ENCODE measurements at places on chromosomes 2 and 18. TPM values are rescaled to one million over a fixed set of nuclear protein-coding genes. Genes with fewer than 3 reads are reported as not detected.

- H3K4me3 ChIP-seq, result no peak overlapping the region
- no peaks in the 10 kb centered on the region for H3K36me3 ChIP-seq
- no peak for DNase-seq
- H3K27ac ChIP-seq, result no peak overlapping the region
- no peaks in the 10 kb centered on the region for H3K4me1 ChIP-seq
- H3K27me3 ChIP-seq, result no peaks in the 10 kb centered on the region
These were observed 576.0 kb downstream of the LRP1B start for GRCh38 chr2:141554810-141555209.

DNA sequence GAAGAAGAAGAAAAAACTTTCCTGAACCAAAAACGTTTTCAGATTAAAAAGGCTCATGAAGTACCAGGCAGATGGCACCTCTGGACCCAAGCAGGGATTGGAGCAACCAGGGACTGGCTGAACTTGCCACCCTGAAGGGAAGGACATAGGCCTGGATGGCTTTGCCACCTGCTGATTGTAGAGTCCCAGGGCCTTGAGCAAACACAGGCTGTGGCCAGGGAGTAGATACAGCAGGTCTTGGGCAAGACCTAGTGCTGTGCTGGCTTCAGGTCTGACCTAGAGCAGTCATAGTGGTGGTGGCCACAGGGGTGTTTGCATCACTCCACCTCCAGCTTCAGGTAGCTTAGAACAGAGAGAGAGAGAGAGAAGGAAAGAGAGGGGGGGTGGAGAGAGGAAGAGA is 231.5 kb upstream of the FBXO11 start:
- H3K27ac ChIP-seq, result no peak overlapping the region
- H3K36me3 ChIP-seq, result no peaks in the 10 kb centered on the region
- H3K4me3 ChIP-seq, result no peak overlapping the region
- no peaks in the 10 kb centered on the region for H3K4me1 ChIP-seq

DNA sequence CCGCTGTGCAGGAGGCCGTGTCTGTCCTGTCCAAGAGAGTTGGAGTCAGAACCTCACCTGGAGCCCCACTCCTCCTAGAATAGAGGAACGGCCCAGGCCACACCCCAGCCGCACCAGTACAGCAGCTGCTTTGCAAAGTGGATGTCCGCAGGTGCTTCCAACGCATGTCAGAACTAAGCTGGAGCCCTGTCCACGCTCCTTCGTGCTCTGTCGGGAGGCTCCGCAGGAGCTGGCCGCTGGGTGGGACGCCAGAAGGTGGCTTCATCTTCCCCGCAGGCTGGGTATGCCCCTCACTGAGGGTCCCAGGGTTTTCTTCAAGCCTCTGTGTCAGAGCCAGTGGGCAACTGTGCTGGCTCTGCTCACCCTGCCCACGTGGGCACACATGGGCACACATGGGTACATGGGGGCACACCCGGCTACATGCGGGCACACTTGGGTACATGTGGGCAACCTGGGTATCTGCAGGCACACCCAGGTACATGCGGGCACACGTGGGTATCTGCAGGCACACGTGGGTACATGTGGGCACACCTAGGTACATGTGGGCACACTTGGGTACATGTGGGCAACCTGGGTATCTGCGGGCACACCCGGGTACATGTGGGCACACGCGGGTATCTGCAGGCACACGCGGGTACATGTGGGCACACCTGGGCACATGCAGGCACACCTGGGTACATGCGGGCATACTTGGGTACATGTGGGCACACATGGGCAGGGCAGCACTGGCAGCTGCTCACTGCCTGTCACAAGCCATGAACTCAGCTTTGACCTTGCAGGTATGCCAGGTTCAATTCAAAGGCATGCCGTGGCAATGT is 67.1 kb upstream of the CTDP1 start:
- DNase-seq, result no peak
- H3K36me3 ChIP-seq, result no peaks in the 10 kb centered on the region
- no peaks in the 10 kb centered on the region for H3K4me1 ChIP-seq
- no peaks in the 10 kb centered on the region for H3K27me3 ChIP-seq

- no peak overlapping the region for H3K27ac ChIP-seq
- no peaks in the 10 kb centered on the region for H3K36me3 ChIP-seq
- H3K4me1 ChIP-seq, result no peaks in the 10 kb centered on the region
These were observed 328.3 kb downstream of the LRATD1 start for GRCh38 chr2:14960686-14961324.

- no peaks in the 10 kb centered on the region for H3K36me3 ChIP-seq
- H3K27me3 ChIP-seq, result no peaks in the 10 kb centered on the region
- no peak overlapping the region for H3K27ac ChIP-seq
- peaks cover 10% of the 10 kb centered on the region for H3K4me1 ChIP-seq
These were observed 138.3 kb upstream of the CYP1B1 start for GRCh38 chr2:38214209-38214717.

DNA sequence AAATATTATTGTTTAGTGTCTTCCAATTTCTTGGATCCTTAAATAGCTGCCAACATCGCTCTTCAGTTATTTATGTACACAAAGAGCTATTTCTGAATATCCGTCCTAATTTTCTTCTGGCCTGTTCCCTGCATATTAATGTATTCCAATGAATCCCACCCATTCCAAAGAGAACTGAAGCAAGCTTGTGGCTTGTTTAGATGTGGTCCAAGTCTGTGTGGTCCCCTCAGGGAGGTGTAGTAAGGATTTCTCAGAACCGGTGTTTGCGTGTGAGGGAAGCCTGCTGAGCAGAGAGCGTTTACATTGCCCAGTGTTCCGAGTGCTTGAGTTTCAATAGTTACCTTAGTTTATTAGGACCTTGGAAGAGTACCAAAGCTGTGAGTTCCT is 25.1 kb upstream of the IL1R1 start:
- H3K4me1 ChIP-seq, result no peaks in the 10 kb centered on the region
- H3K4me3 ChIP-seq, result no peak overlapping the region
- no peak for DNase-seq
- H3K27ac ChIP-seq, result no peak overlapping the region
- no peaks in the 10 kb centered on the region for H3K27me3 ChIP-seq

- no peaks in the 10 kb centered on the region for H3K36me3 ChIP-seq
- no peaks in the 10 kb centered on the region for H3K4me1 ChIP-seq
- no peak overlapping the region for H3K27ac ChIP-seq
- no peak for DNase-seq
These were observed 11.3 kb downstream of the BOK start for GRCh38 chr2:241569831-241570281.

DNA sequence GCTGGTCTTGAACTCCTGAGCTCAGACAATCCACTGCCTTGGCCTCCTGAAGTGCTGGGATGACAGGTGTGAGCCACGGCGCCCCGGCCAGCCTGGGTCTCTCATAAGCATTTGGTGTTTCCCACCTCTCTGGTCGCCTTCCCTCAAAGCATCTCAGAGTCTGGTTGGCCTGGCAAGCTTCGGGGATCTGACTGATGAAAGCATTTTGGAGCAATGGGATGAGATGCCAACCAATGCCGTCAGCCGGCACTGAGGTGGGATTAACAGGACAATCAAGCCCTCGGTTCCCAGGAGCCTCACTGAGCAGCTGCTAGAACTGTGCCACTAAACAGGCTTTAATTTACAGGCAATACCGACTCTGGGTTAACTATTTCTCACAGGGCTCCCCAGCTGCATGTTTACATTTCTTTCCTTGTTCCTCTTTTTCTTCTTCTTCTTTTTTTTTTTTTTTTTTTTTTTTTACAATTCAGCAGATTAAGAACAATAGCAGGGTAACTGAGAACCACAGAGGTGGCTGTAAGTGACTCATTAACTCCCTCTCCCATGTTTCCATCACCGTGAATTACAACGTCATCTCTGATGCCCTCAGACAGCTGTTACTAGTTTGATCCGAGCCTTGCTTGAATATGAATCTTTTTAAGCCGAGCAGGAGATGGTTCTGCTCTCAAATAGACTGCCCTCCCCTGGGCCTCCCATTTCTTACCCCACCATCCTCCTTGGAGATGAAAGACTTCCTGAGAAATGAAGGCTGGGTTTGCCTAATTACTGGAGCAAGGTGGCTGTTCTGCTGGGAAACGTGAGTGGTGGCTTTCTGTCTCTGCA is 37.9 kb downstream of the ODC1 start:
- H3K4me3 ChIP-seq, result no peak overlapping the region
- peaks cover 4% of the 10 kb centered on the region for H3K36me3 ChIP-seq
- H3K27me3 ChIP-seq, result no peaks in the 10 kb centered on the region
- H3K27ac ChIP-seq, result no peak overlapping the region
- no peak for DNase-seq
- peaks cover 34% of the 10 kb centered on the region for H3K4me1 ChIP-seq

- no peaks in the 10 kb centered on the region for H3K36me3 ChIP-seq
- no peak for DNase-seq
- no peak overlapping the region for H3K4me3 ChIP-seq
- H3K27ac ChIP-seq, result peak overlapping the region; percentile 35
These were observed 13.0 kb upstream of the KIF1A start for GRCh38 chr2:240832921-240833494.

DNA sequence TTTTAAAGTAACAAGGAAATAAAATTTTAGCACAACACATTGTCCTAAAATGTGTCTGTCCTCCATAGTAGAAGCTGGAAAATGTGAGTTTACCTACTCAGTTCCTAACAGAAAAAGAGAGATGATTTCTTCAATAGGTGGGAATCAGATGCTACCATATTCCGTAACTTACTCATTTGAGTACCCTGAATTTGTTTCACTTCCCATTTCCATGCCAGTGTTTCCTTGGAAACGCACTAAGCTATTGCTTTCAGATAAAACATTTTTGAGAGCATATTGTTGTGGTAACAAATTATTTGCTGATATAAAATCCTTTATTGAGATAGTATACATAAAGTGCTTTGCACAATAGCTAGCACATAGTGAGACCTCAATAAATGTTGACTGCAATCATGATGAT is 137.5 kb upstream of the BARD1 start:
- no peaks in the 10 kb centered on the region for H3K27me3 ChIP-seq
- H3K27ac ChIP-seq, result no peak overlapping the region
- no peak for DNase-seq

- no peaks in the 10 kb centered on the region for H3K27me3 ChIP-seq
- H3K27ac ChIP-seq, result no peak overlapping the region
- no peaks in the 10 kb centered on the region for H3K4me1 ChIP-seq
These were observed 187.2 kb downstream of the LRRTM1 start for GRCh38 chr2:80117401-80117800.

- no peak for DNase-seq
- H3K27me3 ChIP-seq, result no peaks in the 10 kb centered on the region
- H3K4me1 ChIP-seq, result no peaks in the 10 kb centered on the region
- H3K27ac ChIP-seq, result no peak overlapping the region
- no peaks in the 10 kb centered on the region for H3K36me3 ChIP-seq
These were observed 793.7 kb upstream of the FANCL start for GRCh38 chr2:59034837-59035236.

DNA sequence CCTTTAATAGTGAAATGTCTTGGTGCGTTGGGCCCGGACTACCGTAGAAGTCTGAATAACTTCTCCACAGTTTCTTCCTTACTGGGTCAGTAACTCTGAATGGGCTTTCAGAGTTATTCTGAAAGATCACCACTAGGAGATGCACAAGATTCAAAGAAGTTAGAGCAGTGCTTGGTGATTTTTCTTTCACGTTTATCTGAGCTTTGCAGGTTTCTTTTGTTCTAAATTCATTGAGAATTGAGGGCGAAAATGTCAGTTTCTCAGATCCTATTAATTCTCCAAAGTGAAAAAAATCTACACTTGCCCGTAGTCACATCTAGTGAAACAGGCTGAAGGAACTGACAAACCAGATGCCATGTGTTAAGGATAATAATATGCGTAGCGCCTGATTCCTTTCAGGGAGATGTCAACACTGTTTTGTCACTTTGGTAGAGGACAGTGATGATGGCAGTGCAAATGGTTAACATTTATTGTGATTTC is 70.1 kb downstream of the QPCT start:
- no peak overlapping the region for H3K4me3 ChIP-seq
- no peaks in the 10 kb centered on the region for H3K36me3 ChIP-seq
- DNase-seq, result no peak
- H3K4me1 ChIP-seq, result peaks cover 3% of the 10 kb centered on the region
- no peak overlapping the region for H3K27ac ChIP-seq

DNA sequence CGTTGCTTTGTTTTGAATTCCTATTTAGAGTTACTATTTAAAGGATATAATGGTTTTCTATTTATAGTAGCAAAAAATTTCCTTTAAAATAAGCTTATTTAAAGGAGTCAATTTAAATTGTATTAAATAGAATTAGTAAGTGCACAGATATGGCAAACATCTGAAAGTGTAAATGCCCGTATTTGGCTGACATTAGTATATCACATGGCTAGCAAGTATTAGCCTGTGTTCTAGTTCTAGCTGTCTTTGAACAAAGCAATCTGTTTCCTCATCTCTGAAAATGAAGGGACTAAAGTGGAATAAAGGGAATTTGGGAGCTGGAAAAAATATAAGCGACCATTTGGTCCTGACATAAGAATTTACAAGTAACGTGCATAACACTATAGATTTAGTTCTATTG is 32.2 kb downstream of the PELI1 start:
- no peaks in the 10 kb centered on the region for H3K36me3 ChIP-seq
- H3K27ac ChIP-seq, result no peak overlapping the region
- no peak for DNase-seq
- no peaks in the 10 kb centered on the region for H3K27me3 ChIP-seq

GRCh38 chr2:239061824-239062570 is 214.1 kb downstream of the TWIST2 start:
- no peak for DNase-seq
- no peak overlapping the region for H3K4me3 ChIP-seq
- no peaks in the 10 kb centered on the region for H3K4me1 ChIP-seq
- H3K27me3 ChIP-seq, result no peaks in the 10 kb centered on the region

GRCh38 chr2:241931084-241931975 is 61.8 kb downstream of the RTP5 start:
- H3K36me3 ChIP-seq, result no peaks in the 10 kb centered on the region
- H3K27ac ChIP-seq, result no peak overlapping the region
- H3K27me3 ChIP-seq, result no peaks in the 10 kb centered on the region
- no peak overlapping the region for H3K4me3 ChIP-seq
- DNase-seq, result no peak

GRCh38 chr2:58336416-58336815 is 95.3 kb upstream of the FANCL start:
- no peak overlapping the region for H3K4me3 ChIP-seq
- no peaks in the 10 kb centered on the region for H3K4me1 ChIP-seq
- H3K27me3 ChIP-seq, result no peaks in the 10 kb centered on the region
- no peaks in the 10 kb centered on the region for H3K36me3 ChIP-seq
- no peak overlapping the region for H3K27ac ChIP-seq

- no peak overlapping the region for H3K27ac ChIP-seq
- H3K4me1 ChIP-seq, result no peaks in the 10 kb centered on the region
- no peak overlapping the region for H3K4me3 ChIP-seq
- DNase-seq, result no peak
- no peaks in the 10 kb centered on the region for H3K36me3 ChIP-seq
These were observed 561.9 kb upstream of the ID2 start for GRCh38 chr2:8119782-8120505.

GRCh38 chr2:217902379-217903141 is 100.2 kb downstream of the TNS1 start:
- no peak for DNase-seq
- H3K27me3 ChIP-seq, result no peaks in the 10 kb centered on the region
- no peaks in the 10 kb centered on the region for H3K4me1 ChIP-seq
- H3K4me3 ChIP-seq, result no peak overlapping the region
- no peak overlapping the region for H3K27ac ChIP-seq
- H3K36me3 ChIP-seq, result no peaks in the 10 kb centered on the region

Gene PLEK
- total RNA-seq, result 21.3 TPM

Gene IL1F10
- not detected for total RNA-seq

Gene ORC2
- total RNA-seq, result 47.9 TPM

Gene IL1B
- total RNA-seq, result not detected

Gene SALL3
- total RNA-seq, result not detected

Gene DGKD
- total RNA-seq, result 54.2 TPM

Gene REG1A
- not detected for total RNA-seq

Data from CD8-positive, alpha-beta memory T cell (primary cell).